ENCODE measurements at places on chromosomes 5 and 9.

GRCh38 chr9:1453636-1454035 lies 403.5 kb downstream of the DMRT2 start:
- DNase-seq = no peak

GRCh38 chr5:123367739-123368138 lies 55.5 kb downstream of the CEP120 start:
- no peak for DNase-seq

DNA sequence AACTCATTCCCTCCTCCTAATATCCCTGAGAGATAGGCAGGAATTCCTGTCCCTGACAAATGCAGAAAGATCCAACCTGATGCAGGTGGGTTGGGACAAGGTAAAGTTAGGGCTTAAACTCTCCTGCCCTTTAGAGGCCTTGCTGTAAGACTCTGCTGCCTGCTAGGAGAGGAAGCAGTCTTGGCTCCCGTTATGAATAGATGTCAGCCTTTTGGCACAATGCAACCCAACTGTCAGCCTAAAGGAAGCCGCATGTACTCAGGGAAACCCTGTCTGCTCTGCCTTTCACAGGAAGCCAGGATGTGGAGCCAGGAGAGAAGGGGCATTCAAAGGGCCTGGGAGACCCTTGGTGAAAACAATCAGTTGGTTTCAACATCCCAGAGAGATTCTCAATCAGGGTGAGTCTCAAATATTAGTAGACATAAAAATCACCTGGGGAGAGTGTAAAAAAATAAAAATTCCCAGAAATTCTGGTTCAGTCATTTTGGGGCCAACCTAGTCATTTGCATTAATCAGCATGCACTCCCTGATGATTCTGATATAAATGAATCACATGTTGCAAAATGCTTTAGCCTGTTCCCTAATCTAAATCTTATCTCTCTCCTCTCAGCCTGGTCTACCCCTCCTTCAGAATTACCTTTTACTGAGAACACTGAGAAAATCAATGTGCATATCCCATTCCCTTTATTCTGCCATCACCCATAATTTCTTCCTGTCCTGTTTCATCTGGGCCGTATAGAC lies 136.2 kb upstream of the TRIM32 start:
- no peak for DNase-seq

GRCh38 chr9:20805766-20806165 lies 121.7 kb downstream of the FOCAD start:
- no peak for DNase-seq

DNA sequence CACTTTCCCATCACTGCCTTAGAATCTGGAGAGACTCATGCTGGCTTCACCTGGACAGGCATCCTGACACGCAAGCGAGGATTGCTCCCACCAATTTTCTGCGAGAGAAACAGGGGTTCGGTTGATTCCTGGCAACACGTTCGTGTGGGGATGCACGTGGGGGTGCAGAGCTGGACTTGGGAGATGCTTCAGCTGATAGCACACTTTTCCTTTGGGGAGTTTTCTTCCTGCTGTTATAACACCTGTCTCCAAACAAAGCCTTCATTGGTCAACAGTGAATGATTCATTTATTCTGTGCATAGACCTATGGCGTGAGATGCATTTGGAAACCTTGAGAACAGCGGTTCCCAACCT lies 50.0 kb downstream of the ROPN1L start:
- DNase-seq = no peak

DNA sequence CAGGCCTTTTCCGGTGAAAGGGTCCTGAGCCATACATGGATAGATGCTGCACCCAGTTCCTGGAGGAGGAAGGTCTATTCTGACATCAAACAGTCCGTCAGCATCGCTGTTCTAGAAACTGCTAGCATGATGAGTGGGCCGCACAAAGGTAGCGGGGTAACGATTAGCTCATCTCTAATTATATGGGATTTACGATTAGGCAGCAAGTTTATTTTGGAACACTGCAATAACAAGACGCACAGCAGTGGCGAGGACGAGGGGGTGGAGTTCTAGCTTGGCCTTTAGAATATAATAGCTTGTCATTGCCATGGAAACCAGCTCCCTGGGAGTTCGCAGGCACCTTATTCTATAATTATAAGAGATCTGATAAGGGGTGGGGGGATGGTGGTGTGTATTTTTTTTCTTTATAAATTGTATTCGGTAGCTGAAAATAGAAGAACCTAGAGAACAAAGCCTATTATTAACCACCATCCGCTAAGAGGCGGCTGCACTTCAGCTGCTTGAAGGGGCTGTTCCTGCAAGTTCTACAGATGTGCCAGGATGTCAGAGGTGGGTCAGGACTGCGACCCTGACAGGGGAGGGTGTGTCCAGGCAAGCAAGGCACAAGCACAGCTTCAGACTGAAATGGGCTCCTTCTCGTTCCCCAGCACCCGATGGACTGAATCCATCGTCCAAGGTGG lies 311.0 kb downstream of the AGTPBP1 start:
- no peak for DNase-seq

GRCh38 chr5:36529142-36529541 lies 77.3 kb upstream of the SLC1A3 start:
- no peak for DNase-seq

GRCh38 chr5:5422819-5423515 lies 490 bp downstream of the ICE1 start:
- no peak for DNase-seq

DNA sequence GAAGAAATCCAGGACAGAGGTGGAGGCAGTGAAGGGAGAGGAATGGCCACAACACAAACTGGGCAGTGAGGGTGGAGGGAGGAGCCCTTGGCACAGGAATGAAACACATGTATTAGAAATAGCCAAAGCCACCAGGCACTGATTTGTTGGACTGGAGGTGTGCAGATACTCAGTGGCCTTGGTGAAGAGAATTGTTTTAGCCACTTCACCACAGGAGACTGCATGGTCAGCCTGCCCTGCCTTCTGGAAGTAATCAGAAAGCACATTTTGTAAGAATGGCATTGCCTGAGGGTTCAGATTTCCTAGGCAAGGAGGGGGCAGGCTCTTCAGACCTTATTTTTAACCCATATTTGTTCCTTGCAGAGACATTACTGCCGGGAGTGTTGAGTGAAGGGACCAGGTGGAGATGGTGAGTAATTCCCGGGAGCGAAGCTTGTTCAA lies 2.2 kb downstream of the SGCD start:
- DNase-seq = no peak

GRCh38 chr5:135265497-135266302 lies 133.3 kb downstream of the MACROH2A1 start:
- no peak for DNase-seq

- peak; percentile 27 for DNase-seq
These were observed 113.0 kb downstream of the COL23A1 start for GRCh38 chr5:178476972-178477754.

GRCh38 chr9:80957801-80958200 lies 731.5 kb downstream of the TLE1 start:
- no peak for DNase-seq

- DNase-seq = no peak
These were observed 32.9 kb downstream of the SCAI start for GRCh38 chr9:125110464-125110863.

GRCh38 chr5:135140446-135141204 lies 106.6 kb upstream of the PITX1 start:
- peak; percentile 72 for DNase-seq

DNA sequence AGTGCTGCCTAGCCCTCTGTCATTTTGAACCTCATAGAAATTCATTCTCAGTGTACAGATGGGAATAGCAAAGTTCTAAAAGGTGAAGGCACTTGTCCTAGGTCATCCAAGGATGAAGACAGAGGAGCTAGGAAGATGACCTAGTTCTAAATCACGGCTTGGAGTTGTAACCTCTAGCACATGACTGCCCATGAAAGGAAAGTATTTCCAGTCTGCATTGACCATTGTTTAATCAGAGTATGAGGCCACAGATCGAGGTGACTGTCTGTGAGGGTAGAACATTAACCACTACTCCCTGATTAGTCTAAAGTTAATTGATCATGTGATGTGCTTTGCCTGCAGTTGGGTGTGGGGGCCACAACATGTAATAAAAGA lies 674 bp upstream of the TNFSF15 start:
- DNase-seq = no peak

- peak; percentile 20 for DNase-seq
These were observed 211.6 kb downstream of the MSX2 start for GRCh38 chr5:174935854-174936474.

DNA sequence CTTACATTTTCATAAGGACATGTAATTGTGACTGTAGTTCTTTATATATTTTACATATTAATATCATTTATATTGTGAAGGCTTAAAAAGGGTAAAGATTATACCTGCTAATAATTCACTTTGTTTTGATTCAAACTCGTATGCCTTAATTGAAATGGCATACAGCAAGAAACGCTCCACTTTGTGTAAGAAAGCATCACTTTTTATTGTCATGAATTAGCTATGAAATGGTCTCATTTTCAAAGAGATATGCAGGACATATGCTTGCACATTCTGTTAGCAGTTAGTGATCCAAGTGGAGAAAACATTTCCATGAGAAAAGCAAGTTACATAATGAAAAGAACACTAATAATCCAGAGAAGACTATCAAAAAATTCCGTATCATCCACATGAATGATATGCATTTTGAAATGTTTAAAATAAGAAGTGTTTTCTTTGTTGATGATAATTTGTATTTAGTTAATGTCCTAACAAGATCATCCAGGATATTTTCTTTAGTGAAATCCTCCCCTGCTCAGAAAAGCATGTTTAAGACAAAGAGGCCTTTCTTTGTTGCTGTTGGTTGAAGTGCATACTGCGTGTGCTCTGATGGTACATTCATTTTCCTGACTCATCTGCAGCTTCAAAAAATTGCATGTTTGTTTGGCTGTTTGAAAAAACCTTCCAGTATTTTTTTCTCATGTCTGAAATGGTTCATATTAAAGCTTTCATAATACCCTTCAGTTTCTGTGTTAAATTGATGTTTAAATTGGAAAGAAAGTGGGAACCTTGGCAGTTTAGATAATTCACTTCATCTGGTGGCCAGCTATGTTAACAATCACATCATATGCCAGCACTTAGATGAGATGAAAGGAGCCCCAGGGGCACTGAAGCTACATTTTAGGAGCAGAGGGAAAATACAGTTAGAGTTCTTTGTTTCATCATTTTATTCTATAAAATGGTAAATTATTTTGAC lies 242.2 kb downstream of the CSNK1G3 start:
- DNase-seq = no peak

All from CD4-positive, alpha-beta T cell treated with Interleukin-1 beta for 1 hour (primary cell).